ENCODE measurements at places on chromosomes 13 and 19. TPM values are rescaled to one million over a fixed set of nuclear protein-coding genes. Genes with fewer than 3 reads are reported as not detected.
A peak's percentile ranks its signal among the peaks of the same experiment; 100 is the strongest.

DNA sequence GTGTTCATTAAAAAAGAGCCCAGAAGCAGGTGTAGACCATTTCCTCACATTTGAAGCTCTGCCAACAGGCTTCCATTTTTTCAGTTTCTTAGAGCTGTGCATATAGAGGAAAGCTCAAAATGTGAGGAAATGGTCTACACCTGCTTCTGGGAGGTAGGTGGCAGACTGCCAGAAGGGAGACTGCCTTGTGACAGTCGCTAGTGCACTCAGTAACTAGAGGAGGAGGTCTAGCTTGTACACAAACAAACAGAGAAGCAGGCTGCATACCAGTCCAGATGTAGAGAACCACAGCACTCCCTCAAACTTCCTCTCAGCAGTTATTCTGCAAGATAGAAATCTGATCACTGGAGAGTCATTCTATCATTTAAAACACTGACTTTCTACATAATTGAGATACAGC, 800.2 kb downstream of the EFNB2 start:
- no peaks in the 10 kb centered on the region for H3K4me1 ChIP-seq
- no peaks in the 10 kb centered on the region for H3K36me3 ChIP-seq
- H3K4me3 ChIP-seq = no peak overlapping the region
- no peak overlapping the region for H3K27ac ChIP-seq

- H3K4me3 ChIP-seq = no peak overlapping the region
- no peaks in the 10 kb centered on the region for H3K4me1 ChIP-seq
- H3K27me3 ChIP-seq = peaks cover 20% of the 10 kb centered on the region
- no peaks in the 10 kb centered on the region for H3K36me3 ChIP-seq
- no peak for DNase-seq
Observed at GRCh38 chr19:54047616-54048015, 16.1 kb downstream of the VSTM1 start.

GRCh38 chr13:33743438-33744368, 74.2 kb upstream of the RFC3 start:
- no peaks in the 10 kb centered on the region for H3K36me3 ChIP-seq
- H3K27ac ChIP-seq = peak overlapping the region; percentile 11
- DNase-seq = peak; percentile 18
- no peaks in the 10 kb centered on the region for H3K27me3 ChIP-seq
- no peak overlapping the region for H3K4me3 ChIP-seq

DNA sequence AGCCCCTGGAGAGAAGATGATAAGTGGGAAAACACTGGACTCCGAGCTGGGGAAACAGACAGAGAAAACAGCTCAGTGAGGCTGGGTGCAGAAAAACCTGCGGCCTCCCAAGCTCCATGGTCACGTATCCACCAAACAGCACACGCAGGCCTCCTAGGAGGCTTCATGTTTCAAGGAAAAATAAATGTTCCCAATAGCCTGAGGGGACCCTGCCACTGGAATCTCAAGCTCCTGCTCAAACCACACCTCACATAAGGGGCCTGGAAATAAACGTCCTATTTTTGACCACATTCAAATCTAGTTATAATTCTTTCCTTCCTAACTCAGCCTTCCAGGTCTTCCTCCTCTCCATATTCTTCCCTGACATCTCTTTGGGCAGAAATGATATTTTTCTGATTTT, 225.7 kb downstream of the ABCC4 start:
- no peaks in the 10 kb centered on the region for H3K4me1 ChIP-seq
- H3K36me3 ChIP-seq = peaks cover 46% of the 10 kb centered on the region
- H3K27me3 ChIP-seq = no peaks in the 10 kb centered on the region
- H3K27ac ChIP-seq = no peak overlapping the region
- no peak overlapping the region for H3K4me3 ChIP-seq

GRCh38 chr13:51802631-51803418, 1.1 kb downstream of the DHRS12 start:
- no peak for DNase-seq
- peaks cover 51% of the 10 kb centered on the region for H3K4me1 ChIP-seq
- H3K27me3 ChIP-seq = no peaks in the 10 kb centered on the region
- H3K4me3 ChIP-seq = peak overlapping the region; percentile 87
- peak overlapping the region; percentile 99 for H3K27ac ChIP-seq

GRCh38 chr19:28847468-28847867, 365.5 kb downstream of the UQCRFS1 start:
- no peak overlapping the region for H3K27ac ChIP-seq
- no peak for DNase-seq
- H3K27me3 ChIP-seq = no peaks in the 10 kb centered on the region
- no peaks in the 10 kb centered on the region for H3K36me3 ChIP-seq

The FCER2 gene
- 2.6 TPM for total RNA-seq

The SYDE1 gene
- total RNA-seq = 3.3 TPM

DNA sequence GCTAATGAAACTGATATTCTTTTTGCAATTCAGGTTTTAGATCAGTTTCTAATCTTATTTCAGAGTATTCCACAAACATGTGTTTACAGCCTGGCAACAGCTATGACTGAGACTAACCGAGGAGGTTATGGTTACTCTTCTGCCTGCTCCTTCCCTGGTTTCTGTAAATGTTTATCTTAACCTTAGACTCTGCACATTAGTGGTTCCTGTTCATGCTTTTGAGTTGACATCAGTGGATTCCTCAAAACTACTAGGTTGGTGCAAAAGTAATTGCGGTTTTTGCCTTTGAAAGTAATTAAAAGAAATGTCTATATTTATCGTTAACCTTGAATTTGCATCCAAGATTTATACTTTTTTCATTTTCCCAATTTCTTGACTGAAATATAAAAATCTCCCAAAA, 237.0 kb upstream of the TSHZ3 start:
- peaks cover 15% of the 10 kb centered on the region for H3K27me3 ChIP-seq
- H3K4me3 ChIP-seq = no peak overlapping the region
- H3K4me1 ChIP-seq = no peaks in the 10 kb centered on the region
- no peak overlapping the region for H3K27ac ChIP-seq
- no peak for DNase-seq
- no peaks in the 10 kb centered on the region for H3K36me3 ChIP-seq

DNA sequence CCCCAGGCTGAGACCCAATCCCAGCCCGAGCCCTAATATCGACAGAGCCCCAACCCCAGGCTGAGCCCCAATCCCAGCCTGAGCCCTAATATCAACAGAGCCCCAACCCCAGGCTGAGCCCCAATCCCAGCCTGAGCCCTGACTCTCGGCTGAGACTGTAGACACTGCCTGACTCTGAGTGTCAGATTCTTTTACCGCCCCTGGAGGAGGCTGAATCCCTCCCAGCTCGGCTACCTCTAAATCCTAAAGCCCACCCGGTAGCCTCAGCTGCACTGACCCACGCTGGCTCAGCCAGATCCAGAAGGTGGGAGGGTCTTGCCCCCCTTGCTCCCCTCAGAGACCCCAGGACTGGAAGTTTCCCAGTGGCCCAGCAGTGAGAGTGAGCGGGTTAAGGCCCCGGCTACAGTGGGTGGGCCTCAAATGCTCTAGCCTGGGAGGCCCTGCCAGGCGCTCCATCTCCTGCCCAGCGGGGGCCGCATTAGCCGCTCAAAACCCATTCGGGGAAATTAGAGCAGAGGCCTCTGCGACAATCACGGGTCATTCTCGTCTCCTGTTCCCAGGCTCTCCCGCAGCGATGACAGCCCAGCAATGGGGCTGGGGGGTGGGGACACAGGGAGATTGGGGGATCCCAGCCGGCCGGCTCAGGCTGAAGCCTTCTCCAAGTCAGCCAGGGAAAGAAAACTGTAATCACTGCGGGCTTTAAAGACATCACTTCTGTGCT, 43.8 kb downstream of the ZNRF4 start:
- no peak for DNase-seq
- peaks cover 18% of the 10 kb centered on the region for H3K27me3 ChIP-seq
- H3K4me1 ChIP-seq = no peaks in the 10 kb centered on the region
- no peak overlapping the region for H3K4me3 ChIP-seq

Measured in activated CD4-positive, alpha-beta T cell treated with anti-CD3 and anti-CD28 coated beads for 36 hours (primary cell).